ENCODE measurements at places on chromosomes 4 and X.
A peak's percentile ranks its signal among the peaks of the same experiment; 100 is the strongest.

DNA sequence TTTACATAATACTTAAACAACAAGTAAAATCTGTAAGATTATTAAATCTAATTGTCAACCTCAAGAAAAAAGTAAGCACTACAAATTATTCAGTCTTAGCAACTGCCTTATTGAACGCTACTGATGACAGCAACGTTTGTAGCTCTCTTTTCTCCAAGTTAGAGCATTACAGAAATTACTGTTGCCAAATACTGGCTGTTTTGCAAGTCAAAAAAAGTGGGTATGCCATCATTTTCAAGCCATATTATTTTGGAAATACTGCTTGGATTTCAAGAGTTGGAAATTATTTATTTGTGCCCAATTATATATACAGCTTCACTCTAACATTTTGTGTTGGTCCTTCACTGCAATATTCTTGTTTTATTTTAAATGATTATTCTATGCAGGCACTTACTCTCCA is 221.7 kb downstream of the CXXC4 start:
- no peak for DNase-seq

- DNase-seq = no peak
These were observed 149.3 kb downstream of the AMMECR1 start for GRCh38 chrX:110168585-110168984.

GRCh38 chr4:140309124-140309870 is 64.1 kb upstream of the SCOC start:
- DNase-seq = no peak

GRCh38 chrX:42456176-42456700 is 321.7 kb downstream of the PPP1R2C start:
- DNase-seq = no peak

DNA sequence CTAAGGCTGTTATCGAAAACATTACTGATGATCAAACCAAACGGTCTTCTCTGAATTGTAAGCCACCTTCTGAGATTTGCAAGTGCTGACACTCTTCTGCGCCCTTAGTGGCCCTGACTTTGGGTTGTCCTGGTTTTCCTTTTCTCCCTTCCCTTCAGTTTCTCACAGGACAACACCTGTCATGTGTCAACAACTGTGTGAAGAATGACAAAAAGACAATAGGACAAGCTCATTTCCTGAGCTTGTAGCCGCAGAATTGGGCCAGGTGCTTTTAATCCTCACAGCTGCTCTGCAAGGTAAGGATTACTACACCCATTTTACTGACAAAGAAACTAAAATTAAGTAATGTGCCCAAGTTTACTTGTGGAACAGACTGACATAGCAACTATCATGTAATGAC is 44.9 kb upstream of the TXK start:
- no peak for DNase-seq

DNA sequence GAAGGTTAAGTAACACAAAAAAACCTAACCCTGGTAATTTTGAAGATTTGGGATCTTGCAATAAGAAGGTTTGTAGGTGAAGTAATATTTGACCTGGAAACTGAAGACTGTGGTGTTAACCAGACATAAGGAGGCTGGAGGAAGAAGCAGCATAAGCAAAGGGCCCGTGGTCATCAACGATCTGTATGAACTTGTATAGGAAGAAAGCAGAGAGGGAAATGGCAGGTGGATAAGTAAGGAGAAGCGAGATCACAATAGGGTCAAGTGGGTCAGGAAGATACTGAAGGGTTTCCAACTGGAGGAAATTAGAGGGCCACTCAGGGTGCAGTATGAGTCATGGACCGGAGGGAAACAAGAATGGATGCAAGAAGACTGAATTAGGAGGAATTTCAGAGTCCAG is 103.8 kb upstream of the SORBS2 start:
- DNase-seq = no peak

GRCh38 chrX:131958724-131959123 is 64.4 kb upstream of the STK26 start:
- DNase-seq = no peak

DNA sequence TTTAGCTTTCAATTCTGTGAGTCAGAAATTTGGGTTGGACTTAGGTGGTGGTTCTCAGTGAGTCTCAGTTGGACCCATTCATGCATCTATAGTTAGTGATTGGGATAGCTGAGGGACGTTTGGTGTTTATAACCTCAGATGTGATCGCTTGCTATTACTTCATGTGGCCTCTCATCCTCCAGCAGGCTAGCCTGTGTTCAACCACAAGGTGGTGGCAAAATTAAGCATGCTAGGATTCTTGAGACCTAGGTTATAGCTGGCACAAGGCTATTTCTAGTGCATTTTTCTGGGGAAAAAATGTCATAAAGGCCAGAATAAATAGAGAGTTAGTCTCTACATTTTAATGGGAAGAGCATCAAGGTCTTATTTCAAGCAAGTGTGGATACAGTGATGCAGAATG is 10.9 kb upstream of the GRPR start:
- no peak for DNase-seq

DNA sequence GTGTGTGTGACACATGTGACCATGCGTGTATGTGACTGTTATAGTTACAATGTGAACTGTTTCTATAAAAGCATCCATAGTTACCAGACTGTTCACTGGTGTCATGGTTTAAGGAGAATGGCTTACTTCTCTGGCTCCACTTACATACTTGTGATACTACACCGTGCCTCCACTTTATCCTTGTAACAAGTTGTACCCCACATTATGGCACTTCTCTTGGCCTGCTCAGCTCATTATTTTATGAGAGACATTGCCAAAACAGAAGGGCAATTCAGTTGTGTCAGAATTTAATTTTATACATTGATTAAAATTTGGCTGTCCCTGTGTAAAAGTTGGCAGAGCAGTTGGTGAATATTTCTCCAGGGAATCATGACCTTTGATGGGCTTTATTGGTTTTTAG is 62.4 kb upstream of the TBC1D14 start:
- no peak for DNase-seq

DNA sequence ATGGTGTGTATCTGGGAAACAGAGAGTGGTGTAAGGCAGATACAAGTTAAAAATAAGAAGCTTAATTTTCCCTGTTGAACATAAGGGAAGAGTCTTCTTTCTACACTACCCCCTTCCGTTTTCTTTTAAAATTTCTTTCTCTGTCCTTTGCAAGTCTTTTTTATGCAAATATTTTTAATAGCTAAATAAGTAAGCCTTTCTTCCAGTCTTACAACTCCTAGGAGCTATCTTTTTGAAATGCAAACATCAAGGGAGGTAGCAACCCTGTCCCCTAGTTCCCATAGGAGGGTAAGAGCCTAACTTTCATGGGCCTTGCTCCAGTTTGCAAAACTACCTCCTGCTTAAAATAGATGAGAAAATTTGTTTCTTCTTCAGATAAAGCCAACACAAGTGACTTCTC is 121.5 kb downstream of the MBNL3 start:
- DNase-seq = no peak

DNA sequence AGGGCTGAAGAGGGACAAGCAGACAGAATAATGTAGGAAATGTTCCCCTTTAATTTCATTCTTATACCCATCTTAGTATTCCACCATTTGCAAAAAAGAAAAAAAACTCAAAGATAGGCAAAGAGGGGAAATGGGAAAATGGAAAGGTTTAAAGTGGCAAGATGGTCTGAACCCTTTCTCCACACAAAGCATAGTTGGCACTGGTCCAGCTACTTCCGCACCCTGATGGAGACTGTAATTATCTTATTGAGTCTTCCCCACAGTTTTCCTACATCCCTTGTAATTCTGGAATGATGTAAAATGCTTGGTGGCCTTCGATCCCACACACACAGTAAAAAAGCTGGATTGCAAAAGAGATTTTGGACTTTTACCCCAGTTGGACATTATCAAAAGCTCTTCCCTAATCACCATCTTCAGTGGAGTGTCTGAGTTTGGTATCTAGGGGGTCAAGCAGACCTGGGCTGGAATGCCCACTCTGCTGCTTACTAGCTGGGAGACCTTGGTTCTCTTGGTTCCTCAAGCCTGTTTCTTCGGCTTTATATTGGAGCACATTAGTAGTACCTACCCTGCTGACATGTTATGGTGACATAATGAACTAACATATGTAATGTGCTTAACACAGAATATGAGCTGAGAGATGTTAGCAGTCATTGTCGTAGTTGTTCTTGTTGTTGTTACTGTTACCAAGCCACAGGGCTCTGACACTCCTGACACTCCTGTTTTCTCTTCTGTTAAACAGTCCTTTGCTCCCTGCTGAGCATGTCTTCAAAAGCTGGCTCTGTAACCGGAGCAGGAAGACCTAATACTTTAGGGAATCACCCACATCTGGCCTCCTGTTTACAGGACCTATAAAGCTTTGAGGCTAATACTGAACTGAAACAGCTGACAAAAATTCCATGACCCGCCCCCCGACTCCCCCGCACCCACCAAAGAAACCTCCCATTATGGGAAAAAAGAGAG is 4.7 kb downstream of the SRPX2 start:
- DNase-seq = no peak

DNA sequence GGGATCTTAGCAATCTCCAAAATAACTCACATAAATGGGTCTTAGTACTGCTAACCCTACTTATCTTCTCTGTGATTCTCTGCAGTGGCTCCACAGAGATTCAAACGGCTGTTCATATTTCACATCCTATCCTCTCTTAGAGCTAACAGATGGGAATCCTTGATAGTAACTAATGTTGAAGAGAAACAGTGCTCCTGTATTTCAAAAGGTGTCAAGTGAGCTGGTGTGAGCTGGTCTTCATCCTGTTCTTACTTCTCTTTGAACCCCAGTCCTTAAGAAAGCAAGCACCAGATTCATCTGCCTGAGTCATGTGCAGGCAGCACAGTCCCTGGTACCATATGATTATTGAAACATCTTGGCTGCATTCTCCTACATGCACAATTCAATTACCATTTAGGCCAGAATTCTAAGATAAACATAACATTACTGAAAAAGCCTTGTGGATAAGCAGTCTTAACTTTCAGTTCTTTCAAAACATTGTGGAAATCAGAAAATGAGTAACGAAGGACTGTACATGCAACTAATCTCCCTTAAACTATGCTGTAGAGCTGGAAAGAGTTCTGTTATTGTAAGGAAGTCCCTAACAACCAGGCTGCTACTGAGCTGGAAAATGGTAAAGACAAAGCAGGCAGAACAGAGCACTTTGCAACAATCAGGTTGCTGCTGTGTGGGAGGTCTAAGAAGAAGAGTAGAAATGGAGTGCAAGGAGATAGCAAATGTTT is 153.1 kb downstream of the NPNT start:
- no peak for DNase-seq

- no peak for DNase-seq
These were observed 22.7 kb upstream of the OGT start for GRCh38 chrX:71510161-71510560.

GRCh38 chrX:110418316-110419235 is 59.9 kb downstream of the RTL9 start:
- peak; percentile 78 for DNase-seq

DNA sequence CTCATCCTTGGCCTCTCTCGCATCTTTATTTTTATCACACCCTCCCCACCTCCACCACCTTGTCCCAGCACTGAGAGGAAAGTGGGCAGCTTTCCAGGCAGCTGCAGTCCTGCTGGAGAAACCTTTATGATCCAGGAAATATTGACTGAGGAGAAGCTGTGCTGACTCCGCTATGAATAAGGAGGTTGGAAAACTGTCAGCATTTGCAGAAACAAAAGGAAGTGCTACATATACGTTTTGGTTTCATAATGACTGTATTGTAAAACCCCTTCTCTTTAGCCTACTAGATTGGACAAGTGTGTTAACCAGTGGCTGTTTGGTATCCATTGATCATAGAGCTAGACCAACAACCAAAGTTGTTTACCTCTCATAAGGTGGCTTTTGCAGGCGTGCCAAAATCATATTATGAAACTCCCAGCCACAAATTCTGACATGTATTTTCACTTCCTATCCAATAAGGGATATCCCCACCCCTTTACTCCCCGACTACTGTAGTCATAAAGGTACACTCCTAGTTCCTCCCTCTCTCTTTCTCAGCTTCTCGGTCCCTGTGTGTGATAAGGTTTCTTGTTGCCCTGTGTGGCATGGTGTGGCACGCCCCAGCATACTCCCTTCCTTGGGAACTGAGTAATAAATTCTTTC is 88.4 kb downstream of the GPR143 start:
- DNase-seq = no peak

All from NCI-H1436 (cell line).